ENCODE measurements at places on chromosomes 5 and 9.
A peak's percentile ranks its signal among the peaks of the same experiment; 100 is the strongest.

GRCh38 chr9:18756712-18757125 lies 276.3 kb downstream of the SAXO1 start:
- DNase-seq = no peak

DNA sequence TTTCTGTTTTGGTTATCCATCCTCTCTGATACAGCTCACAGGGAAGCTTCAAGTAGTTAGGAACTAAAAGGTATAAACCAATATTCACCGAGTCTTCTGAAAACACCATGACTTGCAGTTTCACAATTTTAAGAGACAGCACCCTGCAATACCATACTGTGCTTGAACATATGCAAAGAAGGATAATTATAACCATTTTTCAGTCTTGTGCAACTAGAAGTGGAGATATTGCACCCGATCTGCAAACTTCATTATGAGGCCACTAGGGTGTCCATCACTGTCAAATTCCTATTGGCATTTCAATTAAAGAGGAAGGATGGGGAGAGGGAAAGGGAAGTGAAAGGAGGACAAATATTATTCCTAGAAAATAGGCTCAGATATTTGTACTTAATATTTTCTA lies 32.4 kb upstream of the CEP120 start:
- DNase-seq = no peak

DNA sequence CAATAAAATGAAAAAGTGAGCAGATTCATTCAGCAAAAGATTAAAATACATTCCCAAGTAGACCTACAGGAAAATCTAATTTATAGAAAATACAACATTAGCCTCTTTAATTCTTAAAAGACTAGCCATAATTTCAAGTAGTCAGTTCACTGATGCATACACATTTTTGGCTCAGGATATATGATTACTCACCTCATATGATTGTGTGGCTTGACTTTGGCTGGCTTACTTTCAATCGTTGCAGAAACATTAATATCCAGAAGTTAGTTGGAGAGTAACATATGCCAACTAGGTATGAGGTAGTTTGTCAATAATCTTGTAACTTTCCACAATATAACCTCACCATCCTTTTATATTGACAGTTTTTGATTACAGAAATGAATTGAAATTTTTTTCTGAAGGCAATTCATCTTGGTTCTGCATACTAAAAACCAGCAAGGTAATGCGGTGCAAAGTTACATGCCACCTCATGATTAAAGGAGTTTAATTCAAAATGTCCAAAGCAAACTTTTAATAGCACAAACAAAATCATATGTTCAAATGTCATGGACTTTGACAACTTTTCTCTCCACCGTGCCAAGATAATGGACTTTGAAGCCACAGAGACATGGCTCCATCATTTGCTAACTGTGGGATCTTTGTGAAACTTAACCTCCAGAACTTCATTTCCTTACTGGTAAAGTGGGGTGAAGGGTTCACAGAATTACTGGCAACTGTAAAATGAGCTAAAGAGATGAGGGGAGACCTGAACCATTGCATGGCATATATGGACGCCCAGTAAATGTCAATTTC lies 76.6 kb upstream of the PAM start:
- no peak for DNase-seq

GRCh38 chr9:131720330-131720729 lies 19.5 kb downstream of the RAPGEF1 start:
- DNase-seq = peak; percentile 43

GRCh38 chr9:87530716-87531115 lies 33.0 kb downstream of the DAPK1 start:
- DNase-seq = no peak

GRCh38 chr9:125993466-125993865 lies 246.3 kb downstream of the PBX3 start:
- no peak for DNase-seq

- no peak for DNase-seq
Measured at GRCh38 chr9:131994364-131995125, 85.1 kb downstream of the MED27 start.

DNA sequence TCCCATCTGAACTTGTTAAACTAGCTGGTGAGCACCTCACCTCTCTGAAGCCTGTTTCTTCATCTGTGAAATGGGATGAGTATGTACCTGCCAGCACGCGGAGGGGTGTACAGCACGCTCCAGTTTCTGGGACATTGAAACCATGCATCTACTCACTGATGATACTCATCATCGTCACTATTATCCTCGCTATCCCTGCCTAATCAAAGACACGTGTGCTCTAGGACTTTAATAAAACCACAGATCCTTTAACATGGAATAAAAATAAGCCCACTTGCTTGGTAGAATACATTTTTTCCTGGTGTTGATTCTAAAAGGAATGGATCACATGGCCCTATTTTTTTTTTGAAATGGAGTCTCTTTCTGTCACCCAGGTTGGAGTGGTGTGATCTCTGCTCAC lies 37.3 kb upstream of the POMT1 start:
- no peak for DNase-seq

- DNase-seq = no peak
Measured at GRCh38 chr5:149903404-149903803, 41.2 kb downstream of the PDE6A start.

DNA sequence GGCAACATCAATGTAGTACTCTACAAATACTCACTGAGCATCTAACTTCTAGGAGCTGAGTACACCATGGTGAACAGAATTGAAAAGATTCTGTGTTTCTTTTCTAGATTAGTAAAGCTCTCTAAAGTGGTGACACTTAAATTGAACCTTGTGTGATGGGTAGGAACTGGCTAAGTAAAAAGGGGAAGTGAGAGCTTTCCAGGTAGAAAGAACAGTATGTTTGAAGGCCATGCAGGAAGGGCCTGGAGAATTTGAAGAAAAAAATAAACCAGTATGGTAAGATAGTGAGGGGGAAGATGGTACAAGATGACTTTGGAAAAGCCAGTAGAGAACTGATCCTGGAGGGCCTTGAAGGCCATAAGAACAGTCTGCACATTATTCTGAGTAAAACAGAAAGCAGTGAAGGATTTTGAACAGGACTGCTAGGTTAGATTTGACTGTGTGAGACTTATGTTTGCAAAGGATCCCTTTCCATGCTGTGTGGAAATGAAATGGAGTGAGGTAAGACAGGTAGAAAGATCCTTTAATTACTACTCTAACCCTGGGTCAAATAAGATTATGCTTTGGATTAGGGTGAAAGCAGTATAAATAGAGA lies 46.7 kb upstream of the UBQLN1 start:
- no peak for DNase-seq

GRCh38 chr5:67476531-67476930 lies 279.9 kb upstream of the CD180 start:
- DNase-seq = no peak

DNA sequence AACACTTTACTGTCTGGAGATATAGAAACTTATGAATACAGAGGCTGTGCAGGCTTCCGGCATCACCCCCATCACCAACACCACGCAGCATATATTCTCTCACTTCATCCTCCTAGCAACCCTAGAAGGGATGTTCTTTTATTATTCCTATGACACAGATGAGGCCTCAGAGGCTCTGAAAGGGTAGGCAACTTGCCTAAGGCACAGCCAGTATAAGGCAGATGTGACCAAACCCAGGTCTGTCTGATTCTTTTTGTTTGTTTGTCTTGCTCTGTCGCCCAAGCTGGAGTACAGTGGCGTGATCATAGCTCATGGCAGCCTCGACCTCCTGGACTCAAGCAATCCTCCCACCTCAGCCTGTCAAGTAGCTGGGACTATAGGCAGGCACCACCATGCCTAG lies 22.8 kb upstream of the CORO2A start:
- DNase-seq = no peak

DNA sequence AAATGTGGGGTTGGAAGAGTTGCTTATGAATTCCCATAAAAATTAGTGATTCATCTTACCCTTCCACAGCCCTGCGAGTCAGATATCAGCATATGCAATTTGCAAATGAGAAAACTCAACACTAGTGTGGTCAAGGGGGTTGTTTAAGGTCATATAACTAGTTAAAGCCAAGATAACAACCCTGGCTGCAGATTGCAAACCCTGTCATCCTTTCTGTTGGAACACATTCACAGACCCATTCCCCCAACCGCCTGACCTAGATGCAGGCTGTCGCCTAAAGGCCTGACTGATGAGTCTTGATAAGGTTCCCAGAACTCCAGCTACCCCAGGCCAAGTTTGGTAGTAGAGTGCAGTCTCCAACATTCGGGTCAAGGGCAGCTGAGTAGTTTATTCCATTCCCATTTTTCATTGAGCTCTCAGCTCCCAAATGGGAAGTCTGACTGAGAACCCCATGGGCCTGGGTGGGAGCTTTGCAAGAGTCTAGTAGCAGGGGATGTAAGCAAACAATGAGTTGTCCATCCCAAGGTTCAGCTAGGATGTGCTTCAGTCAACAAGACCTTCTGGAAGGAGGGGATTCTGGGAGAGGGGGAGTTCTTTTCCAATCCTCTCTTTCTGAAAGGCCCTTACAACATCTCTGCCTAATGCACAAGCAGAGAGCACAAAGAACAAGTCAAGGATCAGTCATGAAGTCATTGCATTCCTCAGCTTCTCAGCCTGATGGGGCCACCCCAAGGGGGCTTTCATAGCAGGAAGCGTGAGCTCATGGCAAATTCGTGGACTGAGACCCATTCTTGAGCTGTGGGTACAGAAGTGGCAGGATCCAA lies 40.3 kb downstream of the ADAM19 start:
- no peak for DNase-seq

DNA sequence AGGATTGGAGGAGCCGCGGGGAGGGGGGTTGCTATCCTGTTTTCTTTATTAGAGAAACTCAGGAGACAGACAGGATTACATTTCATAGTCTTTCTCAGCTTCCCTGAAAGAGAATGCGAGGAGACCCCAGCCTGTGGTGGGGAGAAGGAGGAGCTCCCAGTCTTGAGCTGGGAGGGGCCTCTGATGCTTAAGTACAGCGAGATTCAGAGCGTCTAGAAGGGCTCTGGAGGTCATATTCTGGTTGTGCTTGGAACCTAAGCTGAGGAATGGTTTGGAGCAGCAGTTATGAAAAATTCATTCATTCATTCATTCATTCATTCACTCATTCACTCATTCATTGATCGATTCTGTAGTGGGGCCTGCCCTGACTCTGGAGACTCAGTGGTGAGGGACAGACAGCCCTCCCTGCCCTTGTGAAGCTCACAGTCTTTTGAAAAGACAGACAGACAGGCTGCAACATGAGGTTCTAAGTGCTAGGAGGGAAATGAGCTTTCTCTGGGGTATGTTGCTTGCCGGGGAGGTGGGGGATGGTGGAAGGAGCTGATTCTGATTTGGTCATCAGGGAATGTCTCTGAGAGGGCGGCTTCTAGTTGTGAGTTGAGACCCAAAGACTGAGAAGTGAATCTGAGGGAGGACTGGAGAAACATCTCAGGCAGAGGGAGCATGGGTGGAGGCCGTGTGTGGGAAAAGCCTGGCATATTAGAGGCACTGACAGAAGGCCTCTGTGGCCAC lies 2.5 kb upstream of the SPRY4 start:
- no peak for DNase-seq

- DNase-seq = no peak
Measured at GRCh38 chr9:114913656-114914055, 16.7 kb downstream of the TNFSF8 start.

DNA sequence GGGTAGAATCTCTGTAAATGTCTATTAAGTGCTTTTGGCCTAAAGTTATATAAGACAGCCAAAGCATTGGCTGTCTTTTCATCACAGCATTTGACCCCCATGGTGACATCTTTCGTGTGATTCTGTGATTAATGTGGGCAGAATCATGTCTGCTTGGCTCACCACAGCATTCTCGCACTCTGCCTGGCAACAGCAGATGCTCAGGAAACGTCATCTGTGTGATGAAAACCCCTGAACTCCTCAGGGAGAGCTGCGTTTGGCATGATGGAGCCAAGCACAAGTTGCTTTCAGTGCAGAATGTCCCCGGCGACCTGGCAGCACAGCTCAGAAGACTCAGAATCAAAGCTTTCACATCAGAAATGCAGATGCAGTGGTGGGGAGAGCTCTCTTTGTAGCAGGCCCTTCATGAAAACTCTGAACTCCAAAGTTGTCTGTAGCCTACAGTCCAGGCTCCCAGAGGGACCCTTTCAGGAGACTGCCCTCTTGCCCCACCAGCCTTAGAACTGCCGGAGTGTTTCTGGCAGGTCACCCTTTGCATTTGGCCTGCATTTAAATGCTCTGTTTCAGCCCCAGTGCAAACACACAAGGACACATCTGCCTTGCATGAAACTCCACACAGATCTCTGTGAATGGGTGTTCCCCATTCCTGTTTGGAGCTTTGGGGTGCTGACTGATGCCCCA lies 155.6 kb upstream of the PANK3 start:
- DNase-seq = no peak

DNA sequence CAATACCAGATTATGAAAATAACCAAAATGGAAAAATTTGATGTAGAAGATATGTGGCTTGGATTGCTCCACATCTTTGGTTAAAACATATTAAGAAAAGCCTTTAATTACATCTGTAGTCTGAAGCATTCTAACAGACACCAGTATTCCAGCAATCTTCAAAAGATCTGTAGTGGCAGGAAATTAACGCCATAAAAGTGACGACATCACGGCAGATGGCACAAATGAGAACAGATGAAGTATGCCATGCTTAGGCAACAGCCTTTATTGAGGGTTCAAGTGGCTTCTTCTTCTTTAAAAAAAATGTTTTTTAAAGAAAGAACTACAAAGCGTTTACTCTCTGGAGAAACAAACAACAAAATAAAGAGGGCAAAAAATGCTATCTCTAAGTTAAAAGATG lies 164.2 kb downstream of the MEF2C start:
- no peak for DNase-seq

- DNase-seq = no peak
Measured at GRCh38 chr5:105530716-105531261, 1968.2 kb upstream of the NUDT12 start.

- DNase-seq = no peak
Measured at GRCh38 chr9:120531683-120532300, 48.2 kb downstream of the CDK5RAP2 start.

DNA sequence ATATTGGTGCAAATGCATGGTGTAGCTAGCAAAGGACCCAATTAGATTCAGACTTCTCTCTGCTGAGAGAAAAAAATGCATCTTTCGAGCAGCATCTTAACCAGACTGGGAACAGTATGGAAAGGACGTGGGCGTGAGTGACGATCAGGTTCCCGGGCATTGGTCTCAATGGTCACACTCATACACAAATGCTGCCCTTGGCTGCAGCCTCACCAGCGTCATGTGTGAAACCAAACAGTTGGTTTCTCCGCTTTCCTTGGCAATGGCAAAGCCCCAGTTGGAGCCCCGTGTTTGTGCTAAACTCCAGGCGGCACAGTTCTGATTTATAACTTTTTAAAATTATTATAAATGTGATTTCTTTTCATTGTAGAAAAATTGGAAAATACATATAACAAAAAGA lies 237.8 kb downstream of the SEC61B start:
- DNase-seq = no peak

DNA sequence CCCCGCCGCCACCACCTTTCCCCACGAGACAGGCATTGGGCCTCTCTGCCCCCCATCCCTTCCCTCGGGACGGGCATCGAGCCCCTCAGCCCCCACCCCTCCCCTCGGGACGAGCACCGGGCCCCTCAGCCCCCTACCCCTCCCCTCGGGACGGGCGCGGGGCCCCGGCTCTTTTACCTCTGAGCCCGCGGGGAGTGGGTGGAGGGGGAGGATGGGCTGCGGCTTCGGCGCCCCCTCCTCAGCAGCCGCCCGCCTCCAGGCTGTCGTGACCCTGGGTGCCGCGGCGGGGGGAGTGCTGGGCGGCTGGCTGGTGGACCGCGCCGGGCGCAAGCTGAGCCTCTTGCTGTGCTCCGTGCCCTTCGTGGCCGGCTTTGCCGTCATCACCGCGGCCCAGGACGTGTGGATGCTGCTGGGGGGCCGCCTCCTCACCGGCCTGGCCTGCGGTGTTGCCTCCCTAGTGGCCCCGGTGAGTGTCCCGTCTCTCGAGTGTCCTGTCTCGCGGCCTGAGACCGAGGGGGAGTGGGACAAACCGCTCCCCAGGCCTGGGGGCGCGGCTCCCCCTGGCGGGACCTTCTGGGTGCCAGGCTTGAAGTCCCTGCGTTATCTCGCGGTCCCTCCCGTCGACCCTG lies 791 bp downstream of the SLC2A8 start:
- no peak for DNase-seq
